ENCODE measurements at places on chromosomes 5 and 9.

DNA sequence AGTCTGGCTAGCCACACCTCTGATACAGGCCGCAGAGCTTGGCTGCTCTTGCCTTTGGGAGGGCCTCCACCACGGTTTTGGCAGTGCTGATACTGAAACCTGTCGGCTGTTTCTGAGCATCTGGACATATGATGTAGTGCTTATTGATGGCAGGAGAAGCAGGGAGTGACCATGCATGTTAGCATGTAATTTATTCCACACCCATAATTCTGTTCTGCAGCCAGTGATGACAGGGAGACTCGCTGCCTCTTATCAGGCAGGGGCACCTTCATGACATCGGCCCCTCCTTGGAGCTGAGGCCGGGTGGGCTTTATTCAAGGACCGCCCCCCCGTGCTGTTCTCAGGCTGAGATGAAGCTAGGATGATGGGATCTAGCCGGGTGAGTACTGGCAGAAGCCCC lies 49.0 kb downstream of the OLFM1 start:
- no peak for DNase-seq

DNA sequence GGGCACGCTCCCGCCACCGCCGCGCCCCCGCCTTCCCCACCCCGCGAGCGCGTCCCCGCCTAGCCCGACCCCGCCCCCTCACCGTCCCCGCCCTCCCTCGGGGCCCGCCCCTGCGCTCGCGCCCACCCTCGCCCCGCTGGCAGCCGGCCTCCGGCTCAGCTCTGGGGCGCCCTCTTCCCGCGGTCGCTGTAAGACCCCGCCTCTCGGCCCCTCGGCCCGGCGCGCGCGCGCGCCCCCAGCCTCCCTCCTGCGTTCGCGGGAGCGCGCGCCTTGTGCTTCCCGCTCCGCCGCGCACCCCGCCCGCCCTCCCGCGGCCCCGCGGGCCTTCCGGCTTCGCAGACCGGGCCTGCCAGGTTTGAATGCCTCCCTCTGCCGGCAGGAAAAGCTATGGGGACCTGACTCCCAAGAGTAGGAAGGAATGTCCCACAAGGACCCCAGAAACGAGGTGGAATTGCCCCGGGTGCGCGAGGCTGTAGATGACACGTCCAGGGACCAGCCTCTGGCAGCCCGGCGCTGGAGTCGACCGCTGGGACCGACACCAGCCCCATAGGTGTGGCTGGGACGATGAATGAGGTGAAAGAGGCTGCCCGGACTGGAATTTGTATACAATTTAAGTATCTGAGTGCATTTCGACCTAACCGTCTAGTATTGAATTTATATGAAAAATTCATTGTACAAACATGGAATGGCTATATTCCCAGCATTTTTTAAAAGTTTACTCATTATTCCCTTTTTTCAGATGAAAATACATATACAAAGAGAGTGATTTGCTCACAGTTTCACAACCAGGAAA lies 416 bp upstream of the PTBP3 start:
- peak; percentile 93 for DNase-seq

GRCh38 chr9:130659699-130660248 lies 4.6 kb upstream of the PRDM12 start:
- no peak for DNase-seq

GRCh38 chr9:94865582-94866452 lies 139.3 kb downstream of the AOPEP start:
- DNase-seq = no peak

DNA sequence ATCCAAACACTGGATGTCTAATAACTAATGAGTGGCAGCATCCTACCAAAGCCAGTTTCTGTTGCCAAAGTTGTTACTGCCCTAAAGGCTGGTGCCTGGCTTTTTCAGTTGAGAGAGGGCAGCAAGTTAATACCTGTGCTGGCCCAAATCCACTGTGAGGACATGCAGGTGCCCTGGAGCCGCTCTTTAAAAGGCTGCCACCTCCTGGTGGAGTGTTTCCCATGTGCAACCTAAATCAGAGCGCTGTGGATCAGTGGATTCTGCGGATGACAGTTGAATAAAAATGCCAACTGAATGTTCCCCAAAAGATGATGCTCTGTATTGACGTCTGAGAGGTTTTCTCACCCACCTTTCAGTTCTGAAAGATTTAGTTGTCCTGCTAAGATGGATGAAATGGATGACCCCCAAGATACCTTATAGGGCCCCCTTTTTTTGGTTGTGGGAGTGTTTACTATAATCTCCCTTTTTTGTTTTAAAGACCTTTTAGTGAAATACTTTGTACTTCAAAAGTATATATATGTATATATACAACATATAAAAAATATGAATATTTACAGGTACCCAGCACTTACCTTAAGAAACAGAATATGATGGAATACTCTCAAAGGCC lies 146.4 kb downstream of the EGFLAM start:
- no peak for DNase-seq

DNA sequence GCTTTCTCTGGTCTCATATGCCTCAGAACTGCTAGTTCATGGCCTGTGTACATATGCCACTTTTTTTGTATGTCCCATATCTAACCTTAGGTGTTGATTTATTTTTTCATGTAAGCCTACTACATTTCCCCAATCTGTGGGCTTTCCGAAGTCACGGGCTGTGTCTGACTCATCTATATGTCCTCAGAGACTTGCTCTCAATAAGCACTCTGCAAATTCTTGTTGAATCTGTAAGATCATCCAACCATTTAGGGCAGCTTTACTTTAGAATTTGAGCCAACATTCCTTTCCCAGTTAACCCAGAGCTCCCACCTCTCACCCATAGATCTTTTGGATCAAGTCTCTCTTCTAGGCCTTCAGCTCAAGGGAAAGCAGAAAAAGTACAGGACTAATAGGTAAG lies 263.4 kb downstream of the SEC61B start:
- no peak for DNase-seq

- no peak for DNase-seq
These were observed 55.7 kb upstream of the CARTPT start for GRCh38 chr5:71663191-71663969.

DNA sequence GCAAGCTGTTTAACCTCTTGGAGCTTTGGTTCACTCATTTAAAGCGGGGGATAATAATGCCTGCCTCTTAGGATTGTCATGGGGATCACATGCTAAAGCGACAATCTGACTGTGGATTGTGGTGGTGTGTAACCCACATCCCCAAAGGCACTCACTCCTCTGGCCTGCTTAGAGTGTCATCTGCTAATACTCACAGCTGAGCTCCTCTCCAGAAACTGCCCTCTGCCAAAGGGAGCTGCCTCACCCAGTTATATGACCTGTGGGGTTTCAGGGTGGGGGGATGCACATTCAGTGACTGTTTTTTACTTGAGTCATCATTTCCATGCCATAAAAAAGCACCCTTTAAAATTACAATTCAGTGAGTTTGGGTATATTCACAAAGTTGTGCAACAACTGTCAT lies 110.0 kb upstream of the SPOCK1 start:
- no peak for DNase-seq

DNA sequence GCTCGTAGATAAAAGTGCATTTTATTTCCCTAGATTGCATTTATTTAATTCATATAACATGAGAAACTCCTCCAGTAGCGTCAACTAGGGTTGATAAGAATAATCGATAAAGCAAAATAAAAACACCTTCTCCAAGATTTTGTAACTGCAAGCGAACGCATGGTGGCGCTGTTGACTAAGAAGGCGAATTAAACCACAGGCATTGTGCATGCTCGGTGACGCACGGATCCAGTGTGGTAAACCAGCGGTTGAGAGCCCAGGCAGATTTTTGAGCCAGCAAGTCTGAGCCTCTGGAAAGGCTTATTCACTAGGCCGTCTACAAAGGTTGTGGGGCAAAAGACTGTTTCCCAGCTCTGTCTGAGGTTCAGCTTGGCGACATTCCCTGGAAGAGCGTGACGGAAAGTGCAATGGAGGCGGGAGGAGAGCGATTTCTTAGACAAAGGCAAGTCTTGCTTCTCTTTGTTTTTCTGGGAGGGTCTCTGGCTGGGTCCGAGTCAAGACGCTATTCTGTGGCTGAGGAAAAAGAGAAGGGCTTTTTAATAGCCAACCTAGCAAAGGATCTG lies at the start of gene PCDHB3:
Gene PCDHB3 (plus strand): TSS at position 231 of the 563 bp plus-strand sequence. CDS start 177 bp downstream, at position 408.
- DNase-seq = no peak
